Activated CD4-positive, alpha-beta memory T cell treated with anti-CD3 and anti-CD28 coated beads for 36 hours (primary cell): ENCODE measurements at places on chromosomes 4 and X.

DNA sequence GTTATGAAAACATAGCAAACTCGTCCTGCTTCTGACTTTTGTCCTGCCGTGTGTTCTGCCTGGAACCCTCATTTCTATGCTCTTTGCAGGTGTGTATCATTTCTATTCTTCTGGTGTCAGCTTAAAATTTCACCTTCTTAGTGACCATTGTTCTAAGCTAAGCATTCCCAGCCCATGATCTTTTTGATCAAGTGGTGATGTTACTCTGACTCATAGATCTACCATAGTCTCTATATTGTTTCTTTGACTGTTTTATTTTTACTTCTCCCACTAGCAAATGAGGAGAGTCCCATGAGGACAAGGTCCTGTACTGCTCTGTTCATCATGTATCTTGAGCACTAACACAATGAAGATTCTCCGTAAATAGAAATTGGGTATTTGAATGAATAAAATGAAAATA, 14.1 kb upstream of the CXCL6 start:
- no peak for DNase-seq

- no peak for DNase-seq
These were observed 178.6 kb upstream of the MAMLD1 start for GRCh38 chrX:150184491-150184890.

DNA sequence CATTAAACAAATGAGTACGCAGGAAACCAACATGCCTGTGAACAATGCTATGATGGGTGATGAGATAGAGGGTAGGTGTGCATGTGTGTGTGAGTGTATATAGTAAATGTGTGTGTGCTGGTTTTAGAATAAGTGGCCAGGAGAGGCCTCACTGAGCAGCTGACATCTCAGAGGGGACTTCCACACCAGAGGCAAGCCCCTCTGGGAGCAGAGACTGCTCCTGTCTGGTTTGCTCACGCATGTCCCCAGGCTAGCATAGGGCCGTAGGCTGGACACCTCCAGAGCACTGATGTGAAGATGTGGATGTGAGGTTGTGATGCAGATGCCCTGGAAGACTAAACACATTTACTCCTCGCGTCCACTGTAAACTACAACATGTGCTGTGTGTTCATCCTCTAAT, 104.5 kb downstream of the DRD5 start:
- DNase-seq: no peak

- no peak for DNase-seq
These were observed 195.3 kb downstream of the MAML3 start for GRCh38 chr4:139958739-139959098.

DNA sequence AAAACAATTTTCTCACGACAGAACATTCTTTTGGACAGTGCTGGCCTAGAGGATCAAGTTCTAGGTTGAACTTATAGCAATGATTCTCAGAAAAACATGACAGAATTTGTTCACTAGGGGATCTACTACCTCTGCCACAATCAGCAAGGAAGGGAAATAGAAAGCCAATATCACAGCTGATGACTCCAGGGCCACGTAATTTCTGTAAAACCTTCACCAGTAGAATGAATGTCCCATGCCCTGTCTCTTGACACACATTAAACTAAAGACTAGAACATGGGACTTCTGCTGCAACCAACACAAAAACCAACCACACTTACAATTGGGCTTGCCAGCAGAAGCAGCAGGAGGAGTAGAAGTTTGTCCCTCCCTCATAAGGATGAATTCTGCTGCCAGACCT, 86.0 kb upstream of the NPFFR2 start:
- DNase-seq: no peak

DNA sequence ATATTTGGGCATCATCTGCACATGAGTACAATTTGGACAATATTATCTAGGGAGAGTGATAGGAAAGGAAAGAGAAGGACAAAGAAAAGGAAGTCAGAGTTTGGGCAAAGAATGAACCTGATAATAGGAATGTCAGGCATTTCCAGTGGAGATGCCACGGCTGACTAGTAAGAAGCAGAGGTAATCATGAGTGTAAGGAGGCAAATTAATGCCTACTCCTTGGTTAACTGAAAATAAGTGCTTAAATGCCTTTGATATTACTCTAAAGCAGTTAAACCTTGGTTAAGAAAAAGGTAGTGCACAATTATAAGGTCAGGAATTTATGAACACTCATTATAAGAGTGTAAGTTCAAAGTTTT, 99.2 kb upstream of the DDIT4L start:
- DNase-seq: no peak

- DNase-seq: no peak
These were observed 27.6 kb downstream of the ARFIP1 start for GRCh38 chr4:152807294-152807829.

DNA sequence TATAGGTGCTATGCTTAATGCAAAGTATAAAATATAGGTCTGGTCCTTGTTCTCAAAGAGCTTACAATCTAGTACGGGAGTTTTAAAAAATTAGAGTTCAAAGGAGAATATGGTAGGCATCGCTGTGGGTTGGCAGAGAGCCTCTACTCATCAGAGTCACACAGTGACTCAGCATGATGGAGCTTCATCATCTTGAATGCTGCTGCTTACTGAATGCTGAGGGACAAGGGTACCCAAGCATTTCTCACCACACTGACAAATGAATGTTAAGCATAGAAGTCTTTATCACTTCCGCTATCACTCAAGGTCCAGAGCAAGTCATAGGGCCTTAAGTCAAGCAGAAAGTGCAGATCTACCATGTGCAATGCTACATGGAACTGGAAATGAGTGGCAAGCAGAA, 268.6 kb upstream of the IGFBP7 start:
- no peak for DNase-seq

- DNase-seq: peak; percentile 47
These were observed 36.0 kb downstream of the P2RY8 start for GRCh38 chrX:1500701-1501624.

GRCh38 chr4:113462286-113462685, 299.3 kb downstream of the CAMK2D start:
- DNase-seq: no peak

GRCh38 chr4:101667348-101667747, 123.2 kb upstream of the BANK1 start:
- no peak for DNase-seq

DNA sequence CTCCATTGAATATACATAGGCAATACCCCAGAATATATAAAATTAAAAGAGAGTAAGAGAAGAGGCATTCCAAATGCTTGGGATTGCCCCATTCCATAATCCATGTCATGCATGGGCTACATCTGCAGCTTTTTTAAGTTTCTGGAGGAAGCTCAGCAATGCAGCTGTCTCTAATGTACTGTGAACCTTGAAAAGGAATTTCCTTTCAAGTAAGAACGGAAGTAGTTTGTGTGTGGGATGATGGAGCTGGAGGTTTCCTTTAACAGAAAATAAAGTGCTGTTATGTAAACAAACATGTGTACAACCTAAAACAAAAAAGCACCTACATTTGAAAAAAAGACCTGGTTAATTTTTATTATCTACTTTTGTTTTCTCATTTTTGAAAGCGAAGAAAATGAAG, 303.5 kb downstream of the BMPR1B start:
- no peak for DNase-seq

DNA sequence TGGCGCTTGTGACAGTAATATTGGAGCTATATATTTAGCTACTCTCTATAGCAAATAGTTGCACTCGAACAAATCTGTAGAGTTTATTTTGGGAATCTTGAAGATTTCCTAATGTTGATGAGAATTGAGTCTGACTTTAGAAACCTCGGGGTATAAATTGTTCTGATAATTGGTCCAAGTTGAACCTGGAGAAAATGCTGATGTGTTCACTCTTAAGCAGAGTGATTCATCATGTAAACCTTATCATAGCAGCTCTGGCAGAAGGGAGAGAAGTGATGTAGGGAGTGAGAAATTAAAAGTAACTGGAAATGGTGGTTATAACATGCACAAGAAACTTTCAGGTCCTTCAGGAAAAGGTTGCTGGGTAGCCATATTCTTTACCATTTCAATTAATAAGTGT, 16.4 kb upstream of the SLC4A4 start:
- no peak for DNase-seq

DNA sequence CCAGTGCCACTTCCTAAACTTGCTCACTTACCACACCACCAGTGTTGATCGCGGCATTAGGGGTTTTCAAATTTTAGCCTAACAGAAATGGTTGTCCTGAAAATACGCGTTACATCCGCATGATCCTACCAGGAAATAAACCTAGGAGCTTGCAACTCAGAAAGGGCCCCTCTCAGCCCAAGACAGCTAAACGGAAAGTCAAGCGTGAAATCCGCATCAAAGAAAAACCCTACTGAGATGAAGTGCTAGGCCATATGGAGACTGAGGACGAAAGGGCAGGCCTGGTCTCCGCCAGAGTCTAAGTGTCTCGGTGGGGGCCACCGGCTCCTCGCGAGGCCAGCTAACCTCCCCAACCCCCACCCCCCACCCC, 626 bp downstream of the YTHDC1 start:
- DNase-seq: no peak

GRCh38 chr4:93201471-93202096, 627.0 kb upstream of the ATOH1 start:
- DNase-seq: no peak

DNA sequence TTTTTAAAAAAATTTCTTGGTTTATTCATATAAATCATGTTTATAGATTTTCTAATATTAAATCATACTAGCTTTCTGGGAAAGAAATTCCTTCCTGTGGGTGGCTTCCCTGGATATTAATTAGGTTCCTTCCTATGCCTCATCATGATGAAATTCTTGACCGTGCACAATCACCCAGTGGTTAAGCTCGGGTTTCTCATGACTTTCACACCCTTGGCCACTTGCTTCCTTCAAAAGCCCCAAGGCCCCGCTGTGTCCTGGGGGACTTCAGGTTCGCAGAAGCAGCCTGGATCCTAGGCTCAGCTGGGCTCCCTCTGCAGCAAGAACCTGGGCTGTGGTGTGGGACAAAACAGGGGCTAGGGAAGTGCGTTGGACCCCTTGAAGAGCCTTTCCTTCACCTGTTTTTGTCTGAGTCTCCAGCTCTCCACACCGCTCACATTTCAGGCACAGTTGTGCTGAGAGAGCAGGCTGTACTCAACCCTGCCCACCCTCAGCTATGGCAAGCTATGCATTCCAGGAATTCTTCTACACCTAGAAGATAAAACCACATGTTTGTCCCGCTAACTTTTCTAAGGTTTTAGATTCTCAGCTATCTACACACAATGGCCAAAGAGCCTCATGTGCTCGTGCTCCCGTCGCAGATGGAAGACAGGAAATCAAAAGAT, 48.9 kb upstream of the TMSB15B start:
- no peak for DNase-seq

DNA sequence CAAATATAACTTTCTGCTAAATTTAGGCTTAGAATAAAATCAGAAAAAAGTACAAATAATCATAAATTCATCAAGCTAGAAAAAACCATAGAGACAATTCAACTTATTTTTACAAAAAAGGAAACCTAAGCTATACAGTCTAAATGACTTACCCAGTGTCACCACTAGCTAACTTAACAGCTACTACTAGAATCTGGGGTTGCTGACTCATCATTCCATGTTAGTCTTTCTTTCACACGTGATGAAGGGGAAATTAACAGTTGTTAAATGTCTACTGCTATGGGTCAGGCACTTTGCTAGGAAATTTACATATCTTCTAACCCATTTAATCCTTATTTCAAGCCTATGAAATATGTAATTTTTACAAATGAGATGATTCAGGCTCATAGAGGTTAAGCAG, 349.3 kb upstream of the GALNT7 start:
- no peak for DNase-seq

GRCh38 chr4:2799224-2799911, 6.5 kb downstream of the SH3BP2 start:
- DNase-seq: no peak

- DNase-seq: no peak
These were observed 31.9 kb upstream of the TLR3 start for GRCh38 chr4:186036976-186037581.

DNA sequence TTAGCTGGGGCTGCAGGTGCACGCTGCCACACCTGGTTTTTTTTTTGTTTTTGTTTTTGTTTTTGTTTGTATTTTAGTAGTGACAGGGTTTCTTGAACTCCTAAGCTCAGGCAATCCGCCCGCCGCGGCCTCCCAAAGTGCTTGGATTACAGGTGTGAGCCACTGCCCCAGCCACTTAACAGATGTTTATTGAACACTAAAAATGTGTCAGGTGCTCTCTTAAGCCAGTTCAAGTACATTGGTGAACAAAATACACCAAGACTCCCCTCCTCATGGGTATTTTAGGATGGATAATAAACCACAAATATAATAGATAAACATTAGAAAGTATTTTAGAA, 69.9 kb downstream of the TRAPPC11 start:
- DNase-seq: no peak

- no peak for DNase-seq
These were observed 51.9 kb downstream of the EFHC2 start for GRCh38 chrX:44291468-44292092.

DNA sequence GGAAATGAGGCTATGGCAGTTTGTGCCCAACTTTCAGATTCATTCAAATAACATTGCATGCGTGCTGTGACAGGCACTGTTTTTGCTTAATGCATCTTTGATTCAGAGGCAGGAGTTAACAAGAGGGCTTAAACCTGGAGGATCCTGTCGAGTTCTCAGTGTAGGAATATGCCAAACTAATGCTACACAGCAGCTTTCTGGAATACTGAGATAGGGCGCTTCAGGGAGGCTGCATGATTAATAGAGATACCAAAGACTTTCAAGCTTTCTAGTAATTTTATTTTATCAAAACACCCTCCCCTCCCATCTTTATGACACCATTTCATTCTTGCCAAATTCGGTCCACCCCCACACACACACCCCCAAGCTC, 636 bp upstream of the TIMM8A start:
- DNase-seq: no peak

DNA sequence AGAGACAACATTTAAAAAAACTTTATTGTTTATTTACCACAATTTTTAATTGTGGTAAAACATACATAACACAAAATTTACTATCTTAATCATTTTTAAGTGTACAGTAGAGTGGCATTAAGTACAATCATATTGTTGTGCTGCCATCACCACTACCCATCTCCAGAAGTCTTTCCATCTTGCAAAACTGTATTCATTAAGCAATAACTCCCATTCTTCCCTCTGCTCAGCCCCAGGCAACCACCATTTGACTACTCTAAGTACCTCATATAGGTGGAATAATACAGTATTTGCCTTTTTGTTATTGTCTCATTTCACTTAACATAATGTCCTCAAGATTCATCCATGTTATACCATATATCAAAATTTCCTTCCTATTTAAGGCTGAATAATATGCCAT, 12.8 kb upstream of the FAM47E start:
- DNase-seq: no peak

- no peak for DNase-seq
These were observed 71.2 kb downstream of the DCTD start for GRCh38 chr4:182846036-182846435.

DNA sequence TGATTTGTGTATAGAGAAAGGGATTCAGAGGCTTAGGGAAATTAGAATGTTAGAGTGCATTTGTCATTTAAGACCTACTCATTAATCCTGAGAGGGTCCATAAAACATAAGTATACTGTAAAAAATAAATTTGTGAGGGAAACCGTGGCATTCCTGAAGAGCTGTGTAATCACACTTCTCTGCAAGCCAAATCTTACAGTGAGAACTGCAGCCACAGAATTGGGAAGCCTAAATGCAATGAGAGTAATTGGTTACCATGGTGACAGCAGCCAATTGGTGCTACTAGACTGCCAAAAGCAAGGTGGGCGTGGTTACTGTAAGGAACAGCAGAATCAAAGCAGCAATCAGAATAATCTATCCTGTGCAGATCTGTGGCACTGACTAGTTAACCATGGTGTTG, 345.2 kb upstream of the GRID2 start:
- no peak for DNase-seq

GRCh38 chr4:145709843-145710242, 29.9 kb downstream of the C4orf51 start:
- peak; percentile 30 for DNase-seq
